A549 treated with DMSO at 1 μM for 4 hours (cell line): ENCODE measurements at places on chromosomes 5 and 9. TPM values are rescaled to one million over a fixed set of nuclear protein-coding genes. Genes with fewer than 3 reads are reported as not detected.

Gene SPACA9
- 3.8 to 5.2 TPM (median 4.7 TPM) in 5 replicates for total RNA-seq

Gene ISL1
- not detected in 5 replicates for total RNA-seq

Gene TBC1D13
- total RNA-seq, result 19.1 to 22.6 TPM (median 21.2 TPM) in 5 replicates

Gene SLC25A2
- total RNA-seq, result not detected in 5 replicates

Gene ZFP2
- 0.05 to 0.12 TPM in 2 of 5 replicates, not detected in the others for total RNA-seq

Gene DBH
- total RNA-seq, result not detected in 5 replicates

Gene PCDHGB6
- total RNA-seq, result 0.09 to 0.23 TPM (median 0.13 TPM) in 5 replicates
